Thymus (tissue), 14 donors: ENCODE measurements at places on chromosomes 3 and 15. TPM values are rescaled to one million over a fixed set of nuclear protein-coding genes. Genes with fewer than 3 reads are reported as not detected.

DNA sequence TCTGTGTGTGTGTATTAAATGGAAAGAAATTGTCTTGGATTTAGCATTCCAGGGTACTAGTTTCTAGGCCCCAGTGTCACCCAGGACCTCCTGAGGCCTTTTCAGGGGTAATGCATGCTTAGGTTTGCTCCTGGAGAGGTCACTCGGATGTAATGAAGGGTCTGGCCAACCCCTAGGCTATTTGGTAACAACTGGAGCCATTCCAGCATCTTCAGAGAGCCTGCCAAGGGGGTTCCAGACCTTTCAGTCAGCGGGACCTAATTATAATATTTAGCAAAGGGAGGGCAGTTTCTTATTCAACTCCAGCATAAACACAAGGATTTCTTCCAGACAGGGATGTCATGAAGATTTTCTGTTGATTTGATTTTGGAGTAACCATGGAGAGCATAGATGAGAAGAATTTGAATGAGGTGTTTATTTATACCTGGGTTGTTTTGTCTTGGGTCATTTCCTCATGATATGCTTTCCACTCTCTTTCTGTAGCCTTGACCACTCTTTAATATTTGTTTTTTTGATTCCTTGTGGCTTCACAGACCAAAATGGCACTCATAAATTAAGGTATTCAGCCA lies 17.4 kb downstream of the KAT2B start:
- peak overlapping the region; percentile 48 for H3K27ac ChIP-seq
- DNase-seq = no peak
- H3K4me3 ChIP-seq = no peak overlapping the region
- peaks cover 45% of the 10 kb centered on the region for H3K4me1 ChIP-seq
- H3K27me3 ChIP-seq = no peaks in the 10 kb centered on the region
- H3K36me3 ChIP-seq = no peaks in the 10 kb centered on the region

- H3K27ac ChIP-seq = peak overlapping the region; percentile 90
- peaks cover 13% of the 10 kb centered on the region for H3K4me1 ChIP-seq
- H3K36me3 ChIP-seq = peaks cover 18% of the 10 kb centered on the region
- no peaks in the 10 kb centered on the region for H3K27me3 ChIP-seq
- H3K4me3 ChIP-seq = peak overlapping the region; percentile 80
- peak; percentile 46 for DNase-seq
Measured at GRCh38 chr3:156674911-156675829, 780 bp downstream of the TIPARP start.

GRCh38 chr15:62823561-62823960 lies 219.0 kb upstream of the TPM1 start:
- H3K4me3 ChIP-seq = no peak overlapping the region
- H3K27me3 ChIP-seq = no peaks in the 10 kb centered on the region
- H3K36me3 ChIP-seq = no peaks in the 10 kb centered on the region
- no peak overlapping the region for H3K27ac ChIP-seq
- DNase-seq = no peak

- no peak for DNase-seq
- H3K4me1 ChIP-seq = no peaks in the 10 kb centered on the region
- H3K4me3 ChIP-seq = no peak overlapping the region
- H3K36me3 ChIP-seq = no peaks in the 10 kb centered on the region
- no peaks in the 10 kb centered on the region for H3K27me3 ChIP-seq
- no peak overlapping the region for H3K27ac ChIP-seq
Measured at GRCh38 chr3:173096994-173097785, 43.8 kb downstream of the SPATA16 start.

The HYAL2 gene
- 15.2 TPM for total RNA-seq

- no peaks in the 10 kb centered on the region for H3K27me3 ChIP-seq
- H3K36me3 ChIP-seq = peaks cover 46% of the 10 kb centered on the region
- no peak overlapping the region for H3K4me3 ChIP-seq
- DNase-seq = no peak
- no peak overlapping the region for H3K27ac ChIP-seq
Measured at GRCh38 chr15:84765675-84766074, 17.3 kb downstream of the ZNF592 start.

DNA sequence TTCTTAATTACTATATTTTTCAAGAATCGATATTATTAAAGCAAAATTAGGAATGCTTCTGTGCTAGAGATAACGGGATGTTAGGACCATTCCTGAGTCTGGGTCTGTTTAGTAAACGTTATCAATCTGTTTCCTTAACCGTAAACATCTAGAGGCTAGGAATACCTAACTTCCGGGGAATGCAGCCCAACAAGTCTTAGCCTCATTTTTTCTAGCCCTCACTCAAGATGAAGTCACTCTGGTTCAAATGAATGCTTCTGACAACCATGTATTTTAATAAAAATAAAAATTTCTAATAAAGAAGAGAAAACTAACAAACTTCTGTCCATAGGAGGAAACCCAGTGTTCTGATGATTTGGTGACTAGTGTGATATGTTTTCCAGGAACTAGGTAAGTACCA lies 11.1 kb upstream of the SELENOK start:
- DNase-seq = no peak
- H3K4me3 ChIP-seq = no peak overlapping the region
- no peaks in the 10 kb centered on the region for H3K4me1 ChIP-seq
- peaks cover 8% of the 10 kb centered on the region for H3K27me3 ChIP-seq

- H3K27me3 ChIP-seq = no peaks in the 10 kb centered on the region
- no peak overlapping the region for H3K27ac ChIP-seq
- no peaks in the 10 kb centered on the region for H3K4me1 ChIP-seq
- H3K36me3 ChIP-seq = no peaks in the 10 kb centered on the region
Measured at GRCh38 chr3:80043226-80043625, 275.4 kb upstream of the ROBO1 start.

GRCh38 chr15:45703670-45704328 lies 69.0 kb downstream of the SQOR start:
- no peak overlapping the region for H3K4me3 ChIP-seq
- H3K27ac ChIP-seq = no peak overlapping the region
- peaks cover 11% of the 10 kb centered on the region for H3K4me1 ChIP-seq
- no peak for DNase-seq
- no peaks in the 10 kb centered on the region for H3K36me3 ChIP-seq
- H3K27me3 ChIP-seq = peaks cover 12% of the 10 kb centered on the region

The SLC12A1 gene
- 0.05 TPM for total RNA-seq

DNA sequence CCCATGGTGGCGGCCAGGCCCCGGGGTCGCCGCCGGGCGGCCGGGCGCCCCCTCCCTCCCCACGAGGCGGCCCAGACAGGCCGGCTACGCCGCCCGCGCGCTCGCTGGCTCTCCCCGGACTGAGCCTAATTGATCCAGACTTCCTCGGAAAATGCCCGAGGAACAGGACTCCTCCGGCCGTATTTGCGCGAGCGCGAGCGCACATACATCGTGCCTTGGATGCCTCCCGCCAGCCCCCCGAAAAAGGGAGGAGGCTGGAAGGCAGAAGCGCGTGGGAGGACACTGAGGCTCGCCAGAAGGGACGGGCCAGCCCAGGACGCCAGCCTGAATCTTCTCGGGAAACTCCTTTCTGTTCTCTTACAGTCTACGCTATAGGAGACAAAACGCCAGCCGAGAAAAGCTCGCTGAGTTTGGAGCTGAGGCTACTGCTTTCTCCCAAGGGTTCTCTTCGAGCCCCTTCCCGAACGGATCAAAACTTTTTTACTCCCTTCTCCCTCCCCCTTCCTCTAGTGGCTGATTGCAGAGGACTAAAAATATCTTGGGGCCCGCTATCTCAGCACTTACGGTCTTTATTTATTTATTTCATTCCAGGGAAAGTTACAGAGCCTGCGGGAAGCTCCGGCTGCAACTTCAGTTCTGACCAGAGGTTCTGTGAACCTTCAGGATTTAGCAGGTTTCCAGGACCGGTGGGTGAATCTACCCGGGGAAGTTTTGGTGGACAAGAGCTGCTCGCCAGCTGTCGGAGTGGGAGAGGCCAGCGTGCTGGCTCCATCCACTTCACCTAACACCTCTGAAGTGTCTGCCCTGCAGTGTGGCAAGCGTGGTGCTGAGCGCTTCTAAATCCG lies at the start of gene PDZRN3:
TSS of gene PDZRN3 (minus strand) at position 121 of the 845 bp plus-strand sequence.
- no peaks in the 10 kb centered on the region for H3K4me1 ChIP-seq
- DNase-seq = no peak

- no peak overlapping the region for H3K27ac ChIP-seq
- H3K4me1 ChIP-seq = no peaks in the 10 kb centered on the region
- no peak for DNase-seq
- H3K4me3 ChIP-seq = no peak overlapping the region
- H3K27me3 ChIP-seq = no peaks in the 10 kb centered on the region
Measured at GRCh38 chr15:47795864-47796263, 78.6 kb downstream of the SEMA6D start.

- H3K27ac ChIP-seq = no peak overlapping the region
- H3K4me1 ChIP-seq = peaks cover 39% of the 10 kb centered on the region
- H3K4me3 ChIP-seq = no peak overlapping the region
- peaks cover 30% of the 10 kb centered on the region for H3K36me3 ChIP-seq
Measured at GRCh38 chr15:31384568-31384967, 57.9 kb downstream of the KLF13 start.

The IQCH gene
- 1.8 TPM for total RNA-seq

DNA sequence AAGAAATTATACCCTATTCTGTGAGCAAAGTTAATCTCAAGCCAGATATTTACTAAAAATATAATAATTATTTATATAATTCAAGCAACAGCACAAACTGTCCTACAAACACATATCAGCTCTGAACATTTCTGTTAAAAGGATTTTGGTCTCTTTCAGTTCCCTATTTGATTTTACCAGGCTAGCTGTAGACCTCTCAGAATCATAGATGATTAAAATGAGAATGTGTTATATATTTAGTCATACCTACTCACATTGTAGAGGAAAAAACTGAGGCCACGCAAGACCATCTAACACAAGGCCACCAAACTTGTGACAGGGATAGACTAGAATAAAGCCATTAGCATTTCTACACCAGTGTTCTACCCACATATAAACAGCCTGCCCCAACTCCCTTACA lies 28.5 kb downstream of the ACKR4 start:
- DNase-seq = no peak
- no peaks in the 10 kb centered on the region for H3K4me1 ChIP-seq
- H3K27ac ChIP-seq = no peak overlapping the region
- H3K4me3 ChIP-seq = no peak overlapping the region
- peaks cover 19% of the 10 kb centered on the region for H3K36me3 ChIP-seq
- no peaks in the 10 kb centered on the region for H3K27me3 ChIP-seq
